ENCODE measurements at places on chromosomes 11 and 22.

DNA sequence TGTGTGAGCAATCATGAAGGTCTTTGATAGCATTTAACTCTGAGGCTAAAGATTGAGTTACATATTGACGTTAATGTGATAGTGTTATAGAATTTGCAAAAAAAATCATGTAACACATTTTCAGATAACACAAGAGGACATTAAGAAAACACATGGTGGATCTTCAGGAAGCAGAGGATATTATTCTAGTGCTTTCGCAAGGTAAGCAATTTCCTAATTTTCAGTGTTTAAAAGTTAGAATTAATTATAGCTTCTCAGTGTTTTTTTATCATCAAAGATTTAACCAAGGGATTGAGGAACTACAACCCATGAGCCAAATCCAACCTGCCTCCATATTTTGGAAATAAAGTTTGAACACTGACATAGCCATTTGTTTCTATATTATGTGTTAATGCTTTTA lies 78.5 kb downstream of the DKK3 start:
- no peak for DNase-seq

- no peak for DNase-seq
Observed at GRCh38 chr11:90911192-90911591, 688.3 kb upstream of the CHORDC1 start.

GRCh38 chr11:75184051-75184450 lies 33.1 kb downstream of the SLCO2B1 start:
- DNase-seq, result no peak

DNA sequence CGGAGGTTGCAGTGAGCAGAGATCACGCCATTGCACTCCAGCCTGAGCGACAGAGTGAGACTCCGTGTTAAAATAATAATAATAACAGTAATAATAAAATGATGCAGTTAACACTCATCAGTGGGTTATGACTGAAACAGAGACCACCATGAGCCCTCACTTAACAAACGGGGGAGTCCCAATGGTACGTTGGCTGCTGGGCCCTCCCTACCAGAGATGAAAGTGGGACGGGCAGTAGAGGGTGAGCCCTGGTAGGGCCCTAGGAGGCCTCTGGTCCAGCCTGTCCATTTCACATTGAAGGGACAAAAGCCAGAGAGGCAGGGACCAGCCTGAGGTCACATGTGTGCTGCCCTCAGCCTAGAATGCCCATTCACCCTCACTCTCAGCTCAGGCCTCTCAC lies 13.7 kb upstream of the KIAA0930 start:
- DNase-seq, result no peak

GRCh38 chr22:26484360-26484706 lies 656 bp downstream of the SRRD start:
- DNase-seq, result no peak

Data from NCI-H1694 treated with DMSO at 0.1 percent for 48 hours (cell line).